ENCODE measurements at places on chromosomes 6 and 20.
A peak's percentile ranks its signal among the peaks of the same experiment; 100 is the strongest.

DNA sequence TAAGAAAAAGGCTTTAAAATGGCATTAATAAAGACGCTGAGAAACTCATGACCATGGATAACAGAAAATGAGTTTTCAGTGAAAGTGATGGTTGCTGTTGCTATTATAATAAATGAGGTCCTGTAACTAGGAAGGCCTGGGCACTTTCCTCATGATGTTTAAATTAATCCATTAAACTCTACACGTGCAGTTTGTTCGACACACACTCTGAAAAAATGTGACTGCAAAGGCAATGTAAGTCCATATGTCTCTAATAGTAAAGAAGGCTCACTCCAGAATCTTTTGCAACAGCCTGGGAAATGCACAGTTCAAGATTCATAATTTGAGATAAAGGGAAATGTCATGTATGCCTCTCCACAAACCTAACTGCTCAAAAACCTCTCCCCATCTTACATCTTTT, 153.4 kb downstream of the COL12A1 start:
- H3K36me3 ChIP-seq = no peaks in the 10 kb centered on the region
- H3K27me3 ChIP-seq = no peaks in the 10 kb centered on the region
- H3K4me1 ChIP-seq = no peaks in the 10 kb centered on the region
- no peak overlapping the region for H3K27ac ChIP-seq

DNA sequence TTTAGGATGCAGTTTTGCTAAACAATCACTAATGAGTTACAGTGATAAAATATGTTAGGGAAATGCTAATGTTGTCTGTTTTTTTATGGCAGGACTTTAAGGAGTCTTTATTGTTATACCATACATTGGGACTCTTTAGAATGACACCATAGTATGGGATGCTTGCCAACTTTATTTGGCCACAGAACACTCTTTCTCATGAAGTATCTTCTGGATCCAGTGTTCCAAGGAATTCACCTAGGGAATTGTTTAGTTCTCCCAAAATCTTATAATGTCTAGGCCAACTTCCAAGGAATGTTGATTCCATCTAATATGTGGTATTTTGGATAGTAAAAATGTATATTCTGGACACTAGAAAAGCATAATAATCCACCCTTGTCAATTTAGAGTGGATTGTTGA, 3.3 kb downstream of the RIN2 start:
- no peak overlapping the region for H3K4me3 ChIP-seq
- no peak for DNase-seq
- H3K27me3 ChIP-seq = no peaks in the 10 kb centered on the region
- H3K36me3 ChIP-seq = peaks cover 2% of the 10 kb centered on the region

DNA sequence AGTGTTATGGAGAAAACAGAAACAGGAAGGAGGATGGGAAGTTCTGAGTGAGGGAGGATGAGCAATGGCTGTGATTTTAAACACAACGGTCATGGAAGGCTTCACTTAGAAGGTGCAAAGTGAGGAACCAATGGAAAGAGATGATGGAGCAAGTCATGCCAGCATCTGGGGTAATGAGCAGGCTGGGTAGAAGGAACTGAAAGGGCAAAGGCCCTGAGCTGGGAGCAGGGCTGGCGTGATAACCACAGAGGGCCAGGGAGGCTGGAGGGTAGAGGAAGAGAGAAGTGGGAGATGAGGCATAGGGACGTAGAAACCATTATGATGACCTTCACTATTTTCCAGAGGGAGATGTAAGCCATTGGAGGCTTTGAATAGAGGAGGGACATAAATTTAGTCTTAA, 43.6 kb downstream of the NHLRC1 start:
- H3K4me3 ChIP-seq = no peak overlapping the region
- DNase-seq = no peak
- H3K4me1 ChIP-seq = no peaks in the 10 kb centered on the region
- no peaks in the 10 kb centered on the region for H3K36me3 ChIP-seq
- H3K27ac ChIP-seq = no peak overlapping the region
- H3K27me3 ChIP-seq = no peaks in the 10 kb centered on the region

GRCh38 chr6:85390105-85390728, 59.7 kb upstream of the NT5E start:
- no peak overlapping the region for H3K27ac ChIP-seq
- no peak overlapping the region for H3K4me3 ChIP-seq
- H3K36me3 ChIP-seq = no peaks in the 10 kb centered on the region
- DNase-seq = no peak
- no peaks in the 10 kb centered on the region for H3K4me1 ChIP-seq

GRCh38 chr6:142500250-142500786, 198.5 kb downstream of the ADGRG6 start:
- H3K4me1 ChIP-seq = no peaks in the 10 kb centered on the region
- no peak overlapping the region for H3K27ac ChIP-seq
- H3K36me3 ChIP-seq = no peaks in the 10 kb centered on the region
- no peak for DNase-seq
- no peaks in the 10 kb centered on the region for H3K27me3 ChIP-seq
- no peak overlapping the region for H3K4me3 ChIP-seq

DNA sequence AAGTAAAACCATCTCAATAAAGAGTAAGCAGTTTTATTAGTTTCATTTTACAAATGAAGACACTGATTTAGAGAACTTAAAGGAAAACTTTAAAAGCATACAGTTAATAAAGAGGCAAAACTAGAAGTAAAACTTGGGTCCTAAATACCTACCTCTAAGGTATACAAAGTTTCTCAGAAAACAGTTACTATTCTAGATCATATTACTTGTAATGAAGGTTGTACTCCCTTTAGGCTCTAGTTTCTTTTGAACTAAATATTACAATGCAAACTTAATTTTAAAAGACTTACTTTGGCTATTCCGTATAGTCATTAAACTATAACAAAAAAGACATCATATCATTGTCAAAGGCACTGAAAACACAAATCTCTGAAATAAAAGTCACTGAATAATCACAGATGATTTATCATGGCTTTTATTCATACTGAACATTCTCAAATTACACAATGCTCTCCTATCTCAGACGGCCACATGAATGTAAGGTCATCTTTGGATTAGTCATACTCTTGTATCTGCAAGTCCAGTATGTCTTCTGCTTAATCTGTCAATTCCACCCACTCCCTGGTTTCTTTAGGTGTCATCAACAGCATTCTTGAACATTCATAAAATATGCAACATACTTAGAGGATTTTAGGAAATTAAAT, 361.6 kb upstream of the RUNX2 start:
- peak; percentile 17 for DNase-seq
- H3K4me1 ChIP-seq = no peaks in the 10 kb centered on the region
- H3K36me3 ChIP-seq = no peaks in the 10 kb centered on the region
- H3K27me3 ChIP-seq = no peaks in the 10 kb centered on the region
- H3K27ac ChIP-seq = no peak overlapping the region
- H3K4me3 ChIP-seq = no peak overlapping the region

GRCh38 chr6:56364431-56364826, 117.0 kb upstream of the COL21A1 start:
- H3K4me3 ChIP-seq = no peak overlapping the region
- no peaks in the 10 kb centered on the region for H3K36me3 ChIP-seq
- no peak for DNase-seq
- no peaks in the 10 kb centered on the region for H3K27me3 ChIP-seq

- peaks cover 20% of the 10 kb centered on the region for H3K4me1 ChIP-seq
- H3K27me3 ChIP-seq = no peaks in the 10 kb centered on the region
- H3K36me3 ChIP-seq = peaks cover 2% of the 10 kb centered on the region
- no peak overlapping the region for H3K27ac ChIP-seq
- H3K4me3 ChIP-seq = no peak overlapping the region
- DNase-seq = no peak
Measured at GRCh38 chr6:21949211-21949801, 347.5 kb downstream of the PRL start.

- no peaks in the 10 kb centered on the region for H3K27me3 ChIP-seq
- DNase-seq = no peak
- no peaks in the 10 kb centered on the region for H3K36me3 ChIP-seq
- H3K27ac ChIP-seq = no peak overlapping the region
- H3K4me3 ChIP-seq = no peak overlapping the region
Measured at GRCh38 chr6:35796236-35796635, 887 bp downstream of the CLPS start.

- no peaks in the 10 kb centered on the region for H3K27me3 ChIP-seq
- no peaks in the 10 kb centered on the region for H3K36me3 ChIP-seq
- no peak overlapping the region for H3K27ac ChIP-seq
- H3K4me3 ChIP-seq = no peak overlapping the region
- DNase-seq = no peak
Measured at GRCh38 chr6:43311666-43312065, 3.0 kb upstream of the CRIP3 start.

GRCh38 chr20:17511401-17511800, 19.8 kb downstream of the BFSP1 start:
- H3K4me1 ChIP-seq = no peaks in the 10 kb centered on the region
- no peaks in the 10 kb centered on the region for H3K36me3 ChIP-seq
- H3K27ac ChIP-seq = no peak overlapping the region
- H3K4me3 ChIP-seq = no peak overlapping the region
- no peaks in the 10 kb centered on the region for H3K27me3 ChIP-seq
- DNase-seq = no peak

DNA sequence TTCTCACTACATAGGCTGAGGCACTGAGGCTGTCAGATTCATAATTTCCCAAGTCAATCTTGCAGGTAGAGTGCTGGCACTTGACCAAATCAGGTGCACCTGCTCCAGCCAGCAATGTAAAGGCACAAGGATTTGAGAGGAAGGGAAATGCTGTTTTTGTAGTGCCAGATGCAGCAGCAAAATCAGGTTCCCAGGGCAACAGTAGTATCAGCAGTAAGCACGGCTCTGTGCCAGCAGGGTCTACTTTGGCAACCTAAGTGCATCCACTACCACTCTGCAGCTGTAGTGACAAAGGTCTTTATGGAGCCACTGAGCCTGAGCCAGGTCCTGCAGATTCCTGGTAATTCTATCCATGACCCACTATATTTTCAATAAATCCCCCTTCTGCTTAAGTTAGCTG, 329.5 kb downstream of the TPBG start:
- no peaks in the 10 kb centered on the region for H3K4me1 ChIP-seq
- H3K36me3 ChIP-seq = no peaks in the 10 kb centered on the region
- H3K4me3 ChIP-seq = no peak overlapping the region
- no peaks in the 10 kb centered on the region for H3K27me3 ChIP-seq
- H3K27ac ChIP-seq = no peak overlapping the region

GRCh38 chr6:144737998-144738397, 452.9 kb downstream of the UTRN start:
- no peaks in the 10 kb centered on the region for H3K27me3 ChIP-seq
- H3K4me1 ChIP-seq = no peaks in the 10 kb centered on the region
- H3K36me3 ChIP-seq = no peaks in the 10 kb centered on the region
- DNase-seq = no peak
- no peak overlapping the region for H3K4me3 ChIP-seq
- no peak overlapping the region for H3K27ac ChIP-seq

GRCh38 chr6:166933396-166933795, 23.0 kb downstream of the RNASET2 start:
- H3K27ac ChIP-seq = no peak overlapping the region
- no peaks in the 10 kb centered on the region for H3K4me1 ChIP-seq
- H3K36me3 ChIP-seq = no peaks in the 10 kb centered on the region
- no peaks in the 10 kb centered on the region for H3K27me3 ChIP-seq
- H3K4me3 ChIP-seq = no peak overlapping the region
- DNase-seq = no peak

DNA sequence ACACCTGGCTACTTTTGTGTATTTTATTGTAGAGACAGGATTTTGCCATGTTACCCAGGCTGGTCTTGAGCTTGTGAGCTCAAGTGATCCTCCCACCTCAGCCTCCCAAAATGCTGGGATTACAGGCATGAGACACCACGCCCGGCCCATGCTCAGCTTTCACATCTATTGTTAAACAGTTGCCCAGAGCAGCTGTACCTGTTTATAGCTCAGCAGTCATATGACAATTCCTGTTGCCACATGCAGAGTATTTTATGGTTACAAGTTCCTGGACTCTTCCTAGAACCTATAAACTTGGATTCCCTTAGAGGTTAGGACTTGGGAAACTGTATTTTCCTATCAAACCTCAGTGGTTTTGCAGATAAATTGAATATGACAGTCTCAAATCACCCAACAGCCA, 188.3 kb upstream of the KCNG1 start:
- H3K4me1 ChIP-seq = no peaks in the 10 kb centered on the region
- H3K27ac ChIP-seq = no peak overlapping the region
- H3K36me3 ChIP-seq = no peaks in the 10 kb centered on the region
- H3K4me3 ChIP-seq = no peak overlapping the region
- H3K27me3 ChIP-seq = no peaks in the 10 kb centered on the region
- DNase-seq = no peak

- no peak for DNase-seq
- H3K4me3 ChIP-seq = no peak overlapping the region
- no peaks in the 10 kb centered on the region for H3K27me3 ChIP-seq
- H3K27ac ChIP-seq = no peak overlapping the region
Measured at GRCh38 chr20:24478584-24478983, 9.2 kb downstream of the SYNDIG1 start.

GRCh38 chr6:11744753-11745152, 33.9 kb downstream of the ADTRP start:
- H3K27me3 ChIP-seq = no peaks in the 10 kb centered on the region
- no peak overlapping the region for H3K27ac ChIP-seq
- H3K4me1 ChIP-seq = no peaks in the 10 kb centered on the region
- no peak overlapping the region for H3K4me3 ChIP-seq
- no peaks in the 10 kb centered on the region for H3K36me3 ChIP-seq

GRCh38 chr6:129370268-129370916, 339.6 kb downstream of the ARHGAP18 start:
- H3K4me3 ChIP-seq = no peak overlapping the region
- H3K36me3 ChIP-seq = no peaks in the 10 kb centered on the region
- peak; percentile 73 for DNase-seq
- H3K4me1 ChIP-seq = no peaks in the 10 kb centered on the region

DNA sequence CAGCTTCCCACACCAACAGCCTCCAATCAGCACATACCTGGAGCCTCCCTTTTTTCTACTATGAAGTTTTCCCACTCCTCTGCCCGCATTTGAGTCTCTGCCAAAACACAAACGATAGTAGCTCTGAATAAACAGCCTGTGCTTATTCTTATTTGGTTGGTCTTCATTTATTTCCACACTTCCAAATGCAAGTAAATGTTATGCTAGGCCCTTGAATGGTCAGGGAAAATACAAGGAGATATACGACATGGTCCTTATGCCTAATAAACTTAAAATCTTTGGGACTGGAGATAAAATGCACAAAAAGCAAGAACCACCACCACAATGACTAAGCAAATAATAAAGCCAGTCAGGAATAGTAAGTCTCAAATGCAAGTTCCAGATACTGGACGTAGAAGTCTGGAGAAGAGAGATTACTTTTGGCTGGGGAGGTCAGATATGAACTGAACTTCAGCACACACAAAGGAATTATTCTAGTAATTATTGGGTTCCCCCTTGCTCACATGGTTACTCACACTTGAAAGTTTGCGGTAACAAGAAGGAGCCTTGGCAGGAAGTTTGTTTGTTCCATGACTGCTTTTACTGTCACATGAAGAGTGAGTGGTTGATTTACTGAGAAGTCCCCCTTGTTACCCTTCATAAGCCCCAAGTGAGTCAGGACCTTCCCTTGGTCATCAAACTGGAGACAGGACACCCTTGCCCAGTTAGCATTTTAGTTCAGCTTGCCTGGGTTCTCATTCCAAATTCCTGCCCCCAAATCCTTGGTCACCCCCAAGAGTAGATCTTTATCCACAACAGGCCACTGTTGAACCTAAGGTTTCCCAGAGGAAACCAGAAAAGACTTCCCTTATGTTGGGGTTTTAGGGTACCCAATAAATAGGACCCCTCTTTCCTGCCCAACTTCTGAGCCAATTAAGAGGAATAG, 511.2 kb upstream of the JARID2 start:
- H3K36me3 ChIP-seq = no peaks in the 10 kb centered on the region
- H3K4me3 ChIP-seq = no peak overlapping the region
- peaks cover 15% of the 10 kb centered on the region for H3K4me1 ChIP-seq
- no peaks in the 10 kb centered on the region for H3K27me3 ChIP-seq

GRCh38 chr6:146850238-146850896, 251.6 kb downstream of the ADGB start:
- no peak overlapping the region for H3K4me3 ChIP-seq
- H3K36me3 ChIP-seq = no peaks in the 10 kb centered on the region
- DNase-seq = no peak
- H3K27ac ChIP-seq = peak overlapping the region; percentile 80
- peaks cover 13% of the 10 kb centered on the region for H3K4me1 ChIP-seq
- no peaks in the 10 kb centered on the region for H3K27me3 ChIP-seq
